ENCODE measurements at places on chromosomes 16 and 17.

DNA sequence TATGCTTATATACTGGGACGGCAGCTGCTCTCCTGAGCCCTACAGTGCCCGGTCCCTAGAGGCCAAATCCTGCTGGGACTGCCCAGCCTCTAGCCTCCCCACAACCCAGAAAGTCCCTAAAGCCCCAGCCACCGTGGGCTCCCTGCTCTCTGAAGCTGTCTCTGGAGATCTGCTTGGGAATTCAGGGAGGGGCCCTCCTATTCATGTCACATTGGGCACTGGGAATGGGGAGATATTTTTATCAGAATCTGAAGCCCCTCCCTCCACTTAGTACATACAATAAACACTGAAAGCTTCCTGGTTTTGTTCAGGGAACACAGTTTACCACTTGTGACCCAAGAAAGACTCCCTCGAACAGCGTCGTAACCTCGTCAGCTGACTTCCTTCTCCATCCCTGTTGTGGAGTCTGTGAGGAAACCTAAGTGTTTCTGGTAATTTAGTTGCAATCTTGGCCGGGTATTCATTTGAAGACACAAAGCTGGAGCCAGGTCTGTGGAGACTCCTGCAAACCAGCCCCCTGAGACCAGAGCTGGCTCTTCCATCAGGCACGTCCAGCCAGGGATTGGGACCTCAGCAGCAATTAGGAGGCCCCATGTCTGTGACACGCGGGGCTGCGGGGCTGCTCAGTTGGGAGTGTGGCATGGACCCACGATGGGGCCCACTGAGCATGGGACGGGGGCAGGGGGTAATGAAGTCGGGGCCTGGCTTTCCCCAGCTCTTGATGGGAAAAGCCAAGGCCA is 38.5 kb downstream of the PGS1 start:
- no peak for DNase-seq

DNA sequence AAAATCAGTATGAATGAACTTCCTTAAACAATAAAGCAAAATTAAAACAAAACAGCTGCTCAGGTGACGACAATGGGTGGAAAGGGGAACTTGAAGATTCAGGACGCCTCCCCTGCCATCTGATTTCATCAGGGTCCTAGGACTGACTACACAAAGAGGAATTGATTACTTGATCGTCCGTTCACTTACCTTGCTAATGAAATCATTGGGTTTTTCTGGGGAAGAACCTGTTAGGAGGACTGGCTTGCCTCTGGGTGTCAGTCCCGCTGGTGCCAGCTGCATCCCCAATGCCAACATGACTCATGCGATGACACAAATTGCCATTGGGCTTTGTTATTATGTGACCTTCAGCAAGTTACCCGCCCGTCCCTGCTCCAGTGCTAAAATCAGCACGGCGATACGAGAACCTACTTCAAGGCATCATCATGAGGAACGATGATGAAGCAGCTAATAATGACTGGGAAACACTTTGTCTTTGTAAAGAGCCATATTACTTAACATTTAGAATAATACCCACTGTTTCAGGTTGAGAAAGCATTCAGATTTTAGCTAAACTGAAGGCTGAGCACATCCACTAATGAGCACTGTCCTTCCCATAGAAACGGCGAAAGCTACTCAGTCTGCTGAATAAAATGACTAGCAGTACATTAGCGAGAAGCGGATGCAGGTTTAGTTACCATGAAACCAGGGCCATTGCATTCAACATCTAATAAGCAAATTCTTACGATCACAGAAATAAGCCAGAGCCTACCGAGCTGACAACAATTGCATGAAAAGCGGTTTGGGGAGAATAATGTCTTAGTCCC is 139.4 kb downstream of the ZFHX3 start:
- DNase-seq = no peak

DNA sequence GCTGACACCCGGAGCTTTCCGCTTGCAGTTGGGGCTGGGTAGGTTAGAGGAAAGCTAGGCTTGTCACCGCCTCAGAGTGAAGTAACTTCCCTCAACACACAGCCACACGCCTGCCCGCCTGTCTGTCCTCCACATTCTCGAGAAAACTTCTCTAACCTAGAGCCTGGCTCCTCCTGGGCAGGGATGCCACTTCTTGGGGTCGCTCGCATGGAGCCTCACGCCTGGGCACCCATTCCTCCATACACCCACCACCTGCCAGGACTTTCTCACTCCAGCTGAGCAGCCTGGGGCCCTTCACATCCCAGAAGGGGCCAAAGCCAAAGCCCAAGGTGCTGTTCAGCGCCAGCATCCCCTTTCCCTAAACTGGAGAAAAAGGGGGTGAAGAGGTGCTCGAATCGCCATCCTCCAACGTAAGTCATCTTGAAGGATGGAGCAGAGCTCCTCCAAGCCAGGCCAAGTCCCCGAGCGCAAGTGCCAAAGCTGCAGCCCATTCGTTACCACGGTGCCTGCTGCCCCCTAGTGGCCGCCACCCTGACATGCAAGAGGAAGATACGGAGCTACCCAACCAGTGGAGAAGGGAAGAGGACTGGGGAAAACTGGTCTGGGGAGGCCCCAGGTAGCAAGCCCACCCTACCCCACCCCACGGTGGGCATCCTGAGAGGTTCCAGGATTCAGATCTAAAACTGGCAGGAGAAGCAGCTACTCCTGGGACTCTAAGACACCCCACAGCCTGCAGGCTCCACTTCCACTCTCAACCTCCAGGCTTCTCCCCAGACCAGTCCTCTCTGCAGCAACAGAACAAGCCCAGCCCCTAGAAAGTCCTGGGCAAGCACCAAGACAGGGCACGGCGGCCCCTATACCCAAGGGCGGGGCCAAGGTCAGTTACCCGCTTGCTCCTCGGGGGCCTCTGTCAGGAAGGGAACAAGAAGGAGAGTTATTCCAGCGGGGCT is 63.1 kb downstream of the MYO18A start:
- DNase-seq = peak; percentile 63

DNA sequence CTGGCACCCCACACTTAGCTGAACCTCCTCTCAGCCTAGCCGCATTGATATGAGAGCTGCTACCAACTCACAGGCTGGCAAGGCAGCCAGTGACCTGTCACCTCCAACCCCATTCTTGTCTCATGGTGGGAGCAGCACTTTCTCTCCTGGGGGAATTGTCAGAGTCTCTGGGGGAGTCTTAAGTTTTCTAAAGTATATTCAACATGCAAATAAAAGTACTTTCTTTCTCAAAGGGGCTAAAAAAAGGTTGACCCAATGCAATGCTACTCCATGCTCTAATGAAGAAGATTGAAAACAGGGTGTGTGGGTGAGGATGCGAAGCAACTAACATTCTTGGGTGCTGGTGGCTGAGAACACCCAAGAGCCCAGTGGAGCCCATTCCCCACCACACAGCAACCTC is 53.1 kb upstream of the SREBF1 start:
- no peak for DNase-seq

GRCh38 chr16:72266836-72267235 is 94.9 kb upstream of the PMFBP1 start:
- no peak for DNase-seq

- DNase-seq = no peak
Observed at GRCh38 chr16:12572316-12572985, 231.2 kb downstream of the CPPED1 start.

DNA sequence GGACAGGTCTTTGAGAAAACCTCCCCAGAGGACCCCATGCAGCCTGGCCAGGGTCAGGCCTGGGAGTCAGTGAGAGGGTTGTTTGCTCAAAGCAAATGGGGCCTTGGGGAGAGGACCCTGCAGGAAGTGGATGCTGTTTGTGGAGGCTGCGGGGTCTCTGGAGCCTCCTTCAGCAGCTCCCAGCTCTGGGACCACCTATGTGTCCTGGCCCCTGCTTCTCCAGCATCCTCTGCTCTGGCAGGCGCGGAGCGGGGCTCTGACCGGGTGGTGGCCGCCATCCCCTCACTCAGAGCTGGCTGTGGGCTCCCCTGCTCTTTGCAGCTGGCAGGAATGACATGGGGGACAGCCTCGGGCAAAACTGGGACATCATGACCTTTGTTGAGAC is 29.8 kb upstream of the CIBAR2 start:
- no peak for DNase-seq

- DNase-seq = no peak
Observed at GRCh38 chr16:86854058-86854621, 275.8 kb downstream of the FOXL1 start.

DNA sequence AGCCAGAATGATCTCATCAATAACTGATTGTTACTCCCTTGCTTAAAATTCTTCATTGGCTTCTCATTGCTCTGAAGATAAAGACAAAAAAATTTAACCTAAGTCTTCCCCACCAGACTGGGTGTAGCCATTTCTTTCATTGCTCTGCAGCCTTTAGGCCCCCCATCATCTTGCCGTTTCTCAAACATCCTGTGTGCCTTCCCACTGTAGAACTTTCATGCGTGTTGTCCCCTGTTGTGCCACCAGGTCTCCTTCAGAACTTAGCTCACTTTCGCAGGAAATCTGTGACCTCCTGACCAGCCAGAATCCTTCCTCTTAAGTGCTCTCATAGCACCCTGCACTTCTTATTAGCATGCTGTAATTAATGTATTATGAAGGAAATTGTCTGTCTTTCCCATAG is 31.8 kb downstream of the TNRC6C start:
- no peak for DNase-seq

DNA sequence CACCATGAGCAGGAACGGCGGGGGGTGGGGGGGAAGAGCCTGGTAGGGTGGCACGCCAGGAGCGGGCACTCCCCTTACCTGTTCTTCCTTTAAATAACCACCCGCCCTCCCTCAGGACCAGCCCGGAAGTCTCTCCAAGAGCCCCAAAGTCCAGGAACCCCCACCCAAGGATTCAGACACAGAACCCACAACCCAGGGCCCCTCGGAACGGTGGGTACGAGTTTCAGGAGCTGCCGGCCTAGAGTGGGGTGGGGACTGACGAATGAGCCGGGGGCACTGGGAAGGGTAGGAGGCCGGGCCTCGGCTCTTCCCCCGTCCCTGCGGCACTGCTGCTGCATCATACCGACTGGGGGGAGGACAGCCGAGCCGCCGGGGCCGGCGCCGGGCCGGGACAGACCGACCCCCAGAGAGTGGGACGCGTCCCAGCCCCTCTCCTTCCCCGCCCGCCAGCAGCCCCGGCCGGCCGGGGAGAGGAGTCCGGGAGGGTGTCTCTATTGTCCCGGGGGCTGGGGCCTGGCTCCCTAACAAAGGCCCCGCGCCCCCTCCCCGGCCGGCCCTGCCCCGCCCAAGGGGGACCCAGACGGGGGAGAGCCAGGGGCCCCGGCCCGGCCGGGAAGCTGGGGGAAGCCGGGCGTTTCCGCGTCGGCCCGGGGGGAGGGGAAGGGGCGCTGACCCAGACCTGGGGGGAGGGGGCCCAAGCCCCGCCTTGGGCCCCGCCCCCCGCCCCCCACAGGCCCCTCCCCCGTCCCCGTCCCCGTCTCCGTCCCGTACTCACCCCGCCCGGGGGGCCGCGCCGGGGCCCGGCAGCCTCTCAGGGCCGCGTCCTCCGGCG is 747 bp downstream of the ATXN7L3 start:
- DNase-seq = peak; percentile 53

DNA sequence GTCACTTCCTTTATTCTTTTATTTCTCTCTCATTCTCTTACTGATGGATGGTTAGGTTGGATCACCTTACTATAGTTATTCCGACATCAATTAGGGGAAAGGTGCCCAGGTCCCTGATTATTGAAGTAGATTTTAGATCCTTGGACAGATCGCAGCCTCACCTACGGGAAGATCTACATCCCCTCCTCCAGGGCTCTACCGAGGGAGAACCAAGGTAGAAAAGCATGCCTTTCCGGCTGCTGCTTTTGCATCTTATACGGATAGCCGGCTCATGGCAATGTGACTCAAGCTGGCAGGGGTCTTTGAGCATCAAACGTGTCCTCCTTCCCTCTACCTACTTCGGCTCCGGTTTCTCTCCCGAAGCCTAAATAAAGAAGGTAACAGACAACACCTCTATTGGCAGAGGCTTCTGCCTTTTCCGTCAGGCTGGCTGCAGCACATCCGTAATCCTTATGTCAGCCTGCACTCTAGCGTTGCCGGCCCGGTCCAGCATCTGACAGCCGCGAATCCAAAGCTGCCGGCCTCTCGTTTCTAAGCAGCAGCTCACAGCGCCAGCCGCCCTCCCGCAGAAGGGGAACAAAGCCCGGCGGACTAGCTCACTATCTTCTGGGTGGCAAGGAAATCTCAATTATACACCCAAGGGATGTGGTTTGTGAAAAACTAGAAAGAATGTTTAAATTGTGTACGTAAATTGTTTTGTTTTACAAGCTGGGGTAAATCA is 46.9 kb downstream of the IRX6 start:
- DNase-seq = no peak

- no peak for DNase-seq
Observed at GRCh38 chr17:27756467-27757371, 43.6 kb downstream of the NOS2 start.

DNA sequence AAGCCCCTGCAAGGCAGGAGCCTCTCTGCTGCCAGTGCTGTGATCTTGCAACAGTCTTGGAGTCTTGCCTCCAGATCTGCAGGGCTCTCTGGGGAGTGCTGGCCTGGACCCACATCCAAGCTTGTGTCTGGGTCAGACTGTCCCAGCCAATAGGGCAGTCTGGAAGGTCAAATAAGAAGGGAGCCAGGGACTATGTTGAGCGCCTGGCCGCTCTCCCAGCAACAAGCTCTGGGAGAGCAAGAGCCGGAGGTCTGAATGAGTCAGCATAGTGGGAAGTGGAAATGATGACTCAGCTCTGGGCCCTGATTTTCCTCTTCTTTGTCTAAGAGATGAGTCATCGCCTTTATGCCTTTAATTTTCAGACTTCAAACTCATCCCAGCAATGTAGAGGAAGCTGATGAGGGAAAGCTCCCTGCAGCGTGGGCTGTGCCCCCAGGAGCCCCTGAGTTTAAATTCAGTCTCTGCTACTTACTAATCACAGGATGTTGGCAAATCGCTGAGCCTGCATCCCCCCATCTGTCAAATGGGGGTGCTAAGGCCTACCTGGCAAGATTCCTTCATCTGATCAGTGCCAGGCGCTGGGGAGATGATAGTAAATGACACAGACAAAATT is 43.6 kb upstream of the HAPSTR1 start:
- DNase-seq = peak; percentile 8

DNA sequence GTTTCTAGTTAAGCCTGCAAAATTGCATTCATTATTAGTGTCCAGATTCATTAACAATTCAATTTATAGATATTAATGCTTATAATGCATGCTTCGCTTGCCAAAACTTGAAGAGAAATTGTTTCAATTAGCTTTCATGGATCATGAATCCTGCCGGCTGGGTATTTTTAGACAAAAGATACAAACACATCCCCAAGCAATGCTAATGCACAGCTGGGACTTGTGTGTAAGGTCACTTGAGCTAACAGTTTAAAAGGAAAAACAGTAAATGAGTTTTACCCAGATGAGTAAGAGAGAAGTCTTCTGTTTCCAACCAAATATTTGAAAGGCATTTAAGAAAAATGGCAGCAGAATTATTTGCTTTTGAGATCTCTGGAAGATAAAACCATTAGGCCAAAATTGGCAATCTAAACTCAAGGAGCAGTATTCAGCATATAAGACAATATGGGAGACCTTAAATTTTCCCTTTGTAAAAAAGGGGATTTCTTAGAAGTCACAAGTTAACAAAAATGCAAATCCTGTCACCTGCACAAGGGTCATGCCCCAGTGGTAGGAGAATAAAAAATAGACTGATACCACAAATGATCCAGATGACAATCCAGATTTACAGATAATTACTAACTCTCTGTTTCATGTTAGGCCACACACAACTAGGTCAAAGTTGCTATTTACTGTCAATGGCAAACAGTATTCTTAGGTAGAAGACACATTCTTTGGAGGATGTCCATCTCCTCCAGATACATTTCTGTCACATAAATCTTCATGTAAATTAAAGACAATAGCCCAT is 418.4 kb upstream of the PMFBP1 start:
- DNase-seq = no peak

- no peak for DNase-seq
Observed at GRCh38 chr16:69346683-69347082, 4.9 kb downstream of the TMED6 start.

GRCh38 chr16:89422527-89422904 is 67.8 kb downstream of the ANKRD11 start:
- no peak for DNase-seq

Data from activated CD4-positive, CD25-positive, alpha-beta regulatory T cell (primary cell).